ENCODE measurements at places on chromosomes 3 and 15.

GRCh38 chr15:89021224-89021623 lies 67.0 kb upstream of the ABHD2 start:
- DNase-seq: no peak

GRCh38 chr3:122967356-122967755 lies 60.2 kb downstream of the SEMA5B start:
- no peak for DNase-seq

DNA sequence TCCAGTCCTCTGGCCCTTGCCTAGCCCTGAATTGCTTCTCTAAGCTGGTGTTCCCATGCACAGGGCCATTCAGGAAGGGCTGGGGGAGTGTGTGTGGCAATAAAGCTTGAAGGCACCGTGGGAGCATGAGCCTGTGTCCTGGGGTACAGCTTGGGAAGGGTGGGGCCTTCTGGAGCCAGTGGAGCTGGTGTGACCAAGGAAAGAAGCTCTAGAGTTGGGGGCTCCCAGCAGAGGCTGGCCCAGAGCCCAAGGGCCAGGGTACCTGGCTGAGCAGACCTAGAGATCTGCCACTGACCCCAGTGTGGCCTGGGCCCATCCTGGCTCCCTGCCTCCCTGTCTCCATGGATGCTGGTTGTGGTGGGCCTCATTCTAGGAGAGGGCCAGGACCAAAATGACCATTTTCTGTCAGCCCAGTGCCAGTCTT lies 8.1 kb downstream of the ABTB1 start:
- no peak for DNase-seq

- DNase-seq: no peak
Measured at GRCh38 chr3:157139938-157140534, 19.9 kb downstream of the CCNL1 start.

- no peak for DNase-seq
Measured at GRCh38 chr3:46974421-46975171, 1.9 kb downstream of the CCDC12 start.

GRCh38 chr3:168659015-168659414 lies 563.3 kb upstream of the GOLIM4 start:
- DNase-seq: no peak

DNA sequence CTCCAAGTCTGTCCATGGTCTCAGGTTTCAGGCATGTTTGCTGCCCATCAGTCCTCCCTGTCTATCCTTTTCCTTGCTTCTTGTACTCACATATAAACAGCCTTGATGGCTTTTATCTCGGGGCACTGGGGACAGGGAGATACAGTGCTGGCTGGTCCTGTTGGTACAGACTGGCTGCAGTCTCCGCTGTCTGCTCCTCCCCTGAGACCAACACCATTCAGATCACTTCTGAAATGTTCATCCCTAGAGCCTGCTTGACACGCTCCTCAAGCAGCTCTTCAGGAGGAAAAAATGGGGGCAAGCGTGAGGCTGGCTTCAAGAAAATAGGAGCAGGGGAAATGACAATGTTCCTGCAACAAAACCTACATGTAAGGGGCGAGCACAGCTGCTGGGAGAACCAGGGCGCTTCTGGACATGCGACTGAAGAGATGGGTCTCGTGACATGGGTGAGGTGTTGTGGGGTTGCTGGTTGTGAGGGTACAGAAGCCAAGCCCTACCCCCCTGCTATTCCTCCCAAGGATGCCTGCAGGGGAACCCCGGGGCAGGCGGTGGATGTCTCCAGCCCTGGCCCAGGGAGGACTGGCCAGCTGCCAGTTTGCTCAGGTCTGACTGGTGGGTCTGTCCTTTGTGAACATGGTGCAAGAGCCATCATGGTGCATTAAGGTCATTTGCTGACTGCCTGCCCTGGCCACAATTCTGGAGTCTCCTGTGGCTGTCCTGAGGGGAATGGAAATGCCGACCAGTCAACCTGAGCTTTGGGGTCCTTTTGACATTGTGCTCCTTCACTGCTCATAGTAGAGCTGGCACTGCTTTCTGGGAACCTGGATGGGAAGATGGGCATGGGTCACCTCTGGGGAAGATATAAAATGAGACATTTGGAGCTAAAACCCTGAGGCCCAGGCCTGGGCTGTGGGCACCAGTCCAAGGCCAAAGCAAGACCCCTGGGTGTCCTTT lies 40.1 kb downstream of the KY start:
- DNase-seq: no peak

DNA sequence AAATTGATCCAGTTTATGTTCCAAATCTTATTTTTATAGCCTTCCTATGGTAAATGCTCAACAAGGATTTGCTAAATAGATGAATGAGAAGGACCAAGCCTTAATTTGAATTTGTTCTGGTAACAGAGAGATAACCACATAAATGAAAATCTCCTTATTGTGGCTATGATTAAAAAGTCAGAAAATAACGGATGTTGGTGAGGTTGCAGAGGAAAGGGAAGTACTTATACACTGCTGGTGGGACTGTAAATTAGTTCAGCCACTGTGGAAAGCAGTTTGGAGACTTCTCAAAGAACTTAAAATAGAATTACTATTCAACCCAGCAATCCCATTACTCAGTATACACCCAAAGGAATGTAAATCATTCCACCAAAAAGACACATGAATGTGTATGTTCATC lies 26.2 kb downstream of the AAGAB start:
- DNase-seq: no peak

GRCh38 chr3:16900779-16901440 lies 16.2 kb downstream of the PLCL2 start:
- no peak for DNase-seq

- no peak for DNase-seq
Measured at GRCh38 chr15:32878342-32878741, 160.5 kb downstream of the GREM1 start.

GRCh38 chr15:60390871-60391501 lies 6.8 kb downstream of the ANXA2 start:
- no peak for DNase-seq

- no peak for DNase-seq
Measured at GRCh38 chr3:75180235-75180944, 483.7 kb upstream of the FRG2C start.
